ENCODE measurements at places on chromosomes 2 and 18.

- DNase-seq: no peak
Measured at GRCh38 chr2:9145752-9146430, 60.7 kb upstream of the ASAP2 start.

GRCh38 chr2:107108556-107108955 is 222.6 kb upstream of the ST6GAL2 start:
- peak; percentile 66 for DNase-seq

DNA sequence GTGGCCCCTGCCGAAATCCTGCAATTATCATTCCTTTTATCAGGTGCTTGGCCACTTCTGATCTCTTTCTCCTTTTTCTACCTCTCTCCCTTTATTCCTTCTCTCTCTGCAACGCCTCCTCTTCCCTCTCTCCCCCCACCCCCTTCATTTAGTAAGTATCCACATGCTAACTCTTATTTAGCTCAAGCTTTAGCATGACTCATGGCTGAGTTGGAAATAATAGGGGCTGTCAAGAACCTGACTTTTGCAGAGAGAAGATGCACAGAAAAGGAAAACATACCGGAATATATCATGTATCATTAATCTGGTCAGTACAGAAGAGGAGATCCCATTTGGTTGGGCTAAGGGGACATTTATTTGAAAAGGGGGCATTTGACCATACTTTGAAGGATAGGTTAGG is 33.1 kb downstream of the FAM171B start:
- DNase-seq: peak; percentile 43

- DNase-seq: no peak
Measured at GRCh38 chr18:63002305-63002704, 287.0 kb downstream of the PHLPP1 start.

DNA sequence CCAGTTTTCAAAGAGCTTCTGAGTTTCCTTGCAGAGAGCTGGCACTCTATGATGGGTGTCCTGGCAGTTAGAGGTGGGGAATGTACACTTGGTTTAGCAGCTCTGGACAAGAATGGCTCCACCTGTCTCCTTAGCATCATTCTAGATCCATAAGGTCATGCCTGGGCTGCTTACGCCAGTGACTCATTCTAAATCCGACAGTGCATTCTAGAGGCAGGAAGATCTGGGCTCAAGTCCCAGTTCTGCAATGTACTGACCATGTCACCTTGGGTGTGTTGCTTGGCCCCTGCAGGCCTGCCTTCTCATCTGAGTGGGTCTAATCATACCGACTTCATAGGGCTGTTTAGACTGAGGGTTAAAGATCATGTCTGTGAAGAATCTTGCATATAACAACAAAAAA is 46.5 kb downstream of the PTGR3 start:
- peak; percentile 11 for DNase-seq

DNA sequence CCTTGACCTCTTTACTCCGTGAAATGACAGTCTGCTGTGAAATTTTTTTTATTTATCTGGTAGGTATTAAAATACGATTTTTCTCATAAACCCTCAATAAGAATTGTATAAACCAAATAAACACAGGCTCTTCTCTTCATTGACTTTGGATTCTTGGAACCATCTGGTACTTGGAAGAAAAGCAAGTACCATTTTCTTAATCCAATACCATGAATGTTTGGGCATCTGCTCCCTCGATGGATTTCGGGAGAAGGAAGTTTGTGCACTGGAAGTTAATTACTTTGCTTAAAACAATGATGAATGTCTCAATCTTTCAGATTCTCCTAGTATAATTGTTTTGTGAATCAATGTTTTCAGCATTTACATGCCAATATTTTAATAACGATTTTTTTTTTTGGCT is 5.3 kb upstream of the SCG2 start:
- no peak for DNase-seq

- no peak for DNase-seq
Measured at GRCh38 chr2:64471600-64471999, 17.6 kb downstream of the LGALSL start.

GRCh38 chr2:238978497-238978896 is 130.6 kb downstream of the TWIST2 start:
- DNase-seq: no peak

DNA sequence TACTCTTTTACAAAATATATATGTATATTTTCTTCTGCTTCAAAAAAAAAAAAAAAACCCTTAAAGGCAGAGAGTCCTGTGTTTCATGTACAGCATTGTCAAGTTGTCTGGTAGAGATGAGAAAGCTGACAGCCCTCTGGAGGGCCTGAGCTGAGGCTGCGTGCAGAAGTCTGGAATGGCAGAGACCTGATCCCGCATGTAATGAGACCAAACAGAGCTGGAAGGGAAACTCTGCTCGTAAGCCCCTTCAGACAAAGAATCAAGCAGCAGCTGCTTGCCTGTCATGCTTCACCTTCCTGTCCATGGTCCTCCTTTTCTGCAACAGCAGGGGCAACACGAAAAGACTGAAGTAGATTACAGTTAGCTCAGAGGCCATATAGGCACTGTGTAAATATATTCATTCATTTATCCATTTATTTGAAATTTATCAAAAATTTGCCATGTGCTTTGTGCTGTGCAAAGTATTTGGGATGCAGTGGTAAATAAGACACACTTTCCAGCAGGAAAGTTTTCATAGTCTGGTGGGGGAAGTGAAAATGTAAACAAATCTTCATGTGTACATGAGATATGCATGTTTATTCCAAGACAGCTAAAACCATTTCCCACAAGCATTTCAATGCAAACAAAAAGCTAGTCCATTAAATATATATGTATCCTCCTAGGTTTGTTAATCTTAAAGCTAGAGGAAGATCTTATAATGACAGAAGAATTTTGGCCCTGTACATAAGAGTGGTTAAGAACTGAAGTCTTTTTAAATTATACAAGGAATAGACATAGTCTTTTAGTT is 912.7 kb downstream of the CPS1 start:
- no peak for DNase-seq

GRCh38 chr18:74836296-74837139 is 238.8 kb downstream of the ZNF407 start:
- peak; percentile 18 for DNase-seq

- DNase-seq: no peak
Measured at GRCh38 chr2:60508339-60508917, 45.0 kb downstream of the BCL11A start.

DNA sequence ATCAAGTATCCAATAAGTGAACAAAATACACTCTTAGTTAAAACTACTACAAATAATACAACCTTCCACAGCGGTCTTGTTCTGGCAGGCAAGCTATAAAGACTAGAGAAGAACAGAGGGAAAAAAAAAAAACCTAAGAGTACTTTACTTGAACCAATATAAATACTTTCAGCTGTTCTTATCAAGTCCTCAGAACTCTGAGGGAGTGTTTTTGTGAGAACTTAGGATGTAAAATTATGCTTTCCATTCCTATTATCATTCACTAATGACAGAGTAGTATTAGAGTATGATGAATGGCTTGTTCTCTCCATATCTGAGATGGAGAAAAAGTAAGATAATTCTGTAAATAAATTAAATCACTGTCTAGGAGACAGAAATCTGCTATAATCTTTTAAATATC is 68.3 kb downstream of the ATL2 start:
- no peak for DNase-seq

GRCh38 chr2:60513996-60514395 is 39.5 kb downstream of the BCL11A start:
- no peak for DNase-seq

DNA sequence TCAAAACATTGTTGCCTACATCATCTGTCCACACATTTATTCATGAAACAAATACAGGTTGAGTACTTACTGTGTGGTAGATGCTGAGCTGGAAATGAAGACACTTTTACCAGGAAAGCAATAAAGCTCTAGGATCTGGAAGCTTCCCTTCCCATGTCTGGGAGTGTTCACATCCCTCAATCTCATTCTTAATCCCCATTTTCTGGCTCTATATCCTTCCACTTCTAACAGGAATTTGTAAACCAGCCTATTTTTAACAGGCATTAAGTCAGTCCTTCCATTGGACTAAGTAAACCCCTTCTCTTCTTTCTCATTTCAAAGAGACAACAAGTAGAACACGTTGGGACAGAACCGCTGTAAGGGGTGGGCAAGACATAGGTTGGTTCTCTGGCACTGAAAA is 589.5 kb downstream of the ARHGAP15 start:
- no peak for DNase-seq

DNA sequence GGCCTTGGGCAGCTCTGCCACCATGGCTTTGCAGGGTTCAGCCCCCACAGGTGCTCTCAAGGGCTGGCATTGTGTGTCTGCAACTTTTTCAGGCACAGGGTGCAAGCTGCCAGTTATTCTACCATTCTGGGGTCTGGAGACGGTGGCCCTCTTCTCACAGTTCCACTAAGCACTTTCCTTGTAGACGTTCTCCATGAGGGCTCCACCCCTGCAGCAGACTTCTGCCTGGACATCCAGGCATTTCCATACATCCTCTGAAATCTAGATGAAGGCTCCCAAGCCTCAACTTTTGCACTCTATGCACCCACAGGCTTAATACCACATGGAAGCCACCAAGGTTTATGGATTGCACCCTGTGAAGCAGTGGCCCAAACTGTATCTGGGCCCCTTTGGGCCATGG is 91.0 kb upstream of the RND3 start:
- no peak for DNase-seq

GRCh38 chr18:26662996-26663395 is 114.6 kb upstream of the KCTD1 start:
- no peak for DNase-seq

DNA sequence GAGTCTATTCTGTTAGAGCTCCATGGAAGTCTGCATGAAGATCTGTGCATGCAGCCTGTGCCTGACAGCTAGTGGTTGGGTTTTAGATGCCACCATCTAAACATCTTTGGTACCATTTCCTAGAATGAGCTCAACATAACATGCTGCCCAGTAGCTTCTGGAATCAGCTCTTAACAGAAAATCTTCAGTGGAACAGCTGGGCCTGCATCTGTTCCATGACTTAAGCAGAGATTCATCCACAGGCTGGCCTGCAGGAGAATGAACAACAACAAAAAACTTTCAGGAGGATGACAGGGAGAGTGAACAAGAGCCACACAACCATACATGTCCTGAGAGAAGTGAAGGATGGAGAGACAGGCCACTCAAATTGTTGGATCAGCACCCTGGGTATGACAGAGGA is 316.6 kb downstream of the RDH14 start:
- DNase-seq: no peak

GRCh38 chr2:50782543-50782942 is 249.4 kb downstream of the NRXN1 start:
- peak; percentile 9 for DNase-seq

DNA sequence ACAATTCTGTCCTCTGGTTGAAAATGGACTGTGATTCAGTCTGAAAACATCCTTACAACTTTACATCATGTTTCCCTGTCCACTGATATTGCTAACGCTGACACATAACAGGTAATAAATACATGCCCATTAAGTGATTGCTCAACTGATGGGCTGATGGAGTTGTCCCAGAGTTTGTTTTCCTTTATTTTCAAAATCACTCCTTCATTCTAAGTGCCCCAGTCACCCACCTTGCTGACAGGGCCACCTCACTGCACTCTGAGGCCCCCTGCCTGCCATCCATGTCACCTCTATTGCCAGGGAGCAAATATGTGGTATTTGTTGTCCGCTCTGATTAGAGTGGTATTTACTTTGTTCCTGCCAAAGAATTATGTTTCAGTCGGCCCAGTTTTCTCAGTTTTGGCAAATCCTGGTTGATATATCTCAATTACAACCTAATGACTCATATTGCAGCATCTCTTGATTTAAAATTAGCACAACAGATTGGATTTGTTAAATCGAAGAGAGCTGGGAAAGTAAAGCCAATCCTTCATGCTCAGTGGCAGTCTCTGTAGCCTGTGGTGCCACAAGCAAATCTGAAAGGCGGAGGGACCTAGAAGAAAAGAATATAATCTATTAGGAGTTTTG is 105.1 kb downstream of the RDH14 start:
- peak; percentile 94 for DNase-seq

DNA sequence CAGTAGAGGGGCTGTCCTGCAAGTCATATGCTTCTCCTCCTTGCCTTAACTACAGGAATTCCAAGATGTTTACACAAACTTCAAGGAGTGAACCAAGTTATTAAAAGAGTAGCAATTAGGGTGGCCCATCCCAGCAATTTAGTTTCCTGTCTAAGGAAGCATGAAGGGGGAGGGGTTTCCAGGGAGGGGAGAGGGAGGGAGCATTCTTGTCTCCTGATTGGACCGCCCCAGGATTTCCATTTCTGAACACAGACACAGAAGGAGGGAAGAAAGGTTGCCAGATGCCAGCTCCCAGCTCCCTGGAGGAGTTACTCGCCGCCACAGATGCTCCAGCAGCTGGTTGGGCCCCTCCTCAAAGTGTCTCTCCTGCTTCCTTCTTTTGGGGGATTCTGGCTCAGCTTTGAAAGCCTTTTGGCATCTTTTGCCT is 107.6 kb downstream of the TRIB2 start:
- DNase-seq: peak; percentile 78

DNA sequence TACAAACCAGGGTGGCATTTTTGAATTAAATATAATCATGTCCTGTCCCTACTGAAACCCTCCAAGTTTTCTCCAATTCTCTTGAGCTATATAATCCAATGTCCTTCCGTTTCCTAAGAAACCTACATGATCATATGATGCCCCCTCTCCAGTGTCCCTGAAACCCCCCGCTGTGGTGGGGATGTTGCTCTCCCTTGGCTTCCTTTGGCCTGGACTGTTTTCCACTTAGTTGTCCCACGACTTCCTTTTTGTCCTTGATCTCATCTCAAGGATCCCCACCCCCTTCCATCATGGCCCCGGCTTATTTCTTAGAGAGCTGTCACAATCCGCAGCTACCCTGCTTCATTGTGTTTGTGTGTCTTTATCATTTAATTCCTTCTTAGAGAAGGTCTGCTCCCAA is 43.8 kb downstream of the TMEM18 start:
- DNase-seq: no peak

- DNase-seq: no peak
Measured at GRCh38 chr2:223180463-223180862, 128.5 kb downstream of the KCNE4 start.

- DNase-seq: no peak
Measured at GRCh38 chr2:240255811-240256703, 115.6 kb upstream of the OTOS start.

DNA sequence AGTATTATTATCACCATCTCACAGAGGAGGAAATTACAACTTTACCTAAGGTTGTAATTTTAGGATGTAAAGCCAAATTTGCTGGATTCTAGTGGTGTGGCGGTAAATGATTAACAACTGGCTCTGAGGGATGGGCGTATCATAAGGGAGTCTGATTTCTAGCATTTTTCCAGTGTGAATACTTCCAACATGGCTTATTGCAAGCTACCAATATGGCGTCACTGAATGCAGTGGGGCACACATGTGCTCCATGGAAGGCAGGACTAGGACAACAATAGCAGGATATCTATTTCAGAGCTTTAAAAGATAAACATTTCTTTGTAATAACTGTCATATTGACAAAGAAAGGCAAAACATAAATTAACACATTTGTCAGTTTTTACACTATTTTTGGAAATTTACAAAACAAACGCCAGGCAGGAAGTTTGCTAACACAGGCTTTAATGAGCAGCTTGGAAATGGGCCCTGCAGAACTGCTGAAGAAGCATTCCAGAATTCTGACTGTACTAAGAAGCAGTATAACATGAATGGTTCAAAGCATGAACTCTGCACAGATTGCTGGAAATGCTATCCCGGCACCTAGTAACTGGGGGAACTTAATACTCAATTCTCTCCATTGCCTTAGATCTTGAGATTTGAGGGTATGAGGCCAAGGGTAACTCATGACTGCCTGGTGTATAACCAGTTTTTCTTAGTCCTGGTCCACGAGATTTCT is 439.3 kb upstream of the MAP2 start:
- peak; percentile 65 for DNase-seq

GRCh38 chr2:240390091-240391073 is 45.1 kb upstream of the GPC1 start:
- no peak for DNase-seq

Data from fibroblast of skin of right biceps (primary cell).